Occipital lobe (tissue), 3 donors: ENCODE measurements at places on chromosomes 16 and 17. TPM values are rescaled to one million over a fixed set of nuclear protein-coding genes. Genes with fewer than 3 reads are reported as not detected.
A peak's percentile ranks its signal among the peaks of the same experiment; 100 is the strongest.

The FN3K gene
- total RNA-seq = 11.1 TPM

The TM4SF5 gene
- total RNA-seq = not detected

GRCh38 chr17:82283208-82283749 lies 9.8 kb upstream of the CSNK1D start:
- no peak for DNase-seq

The COIL gene
- total RNA-seq = 26.7 TPM

The CACNG5 gene
- total RNA-seq = 0.31 TPM

DNA sequence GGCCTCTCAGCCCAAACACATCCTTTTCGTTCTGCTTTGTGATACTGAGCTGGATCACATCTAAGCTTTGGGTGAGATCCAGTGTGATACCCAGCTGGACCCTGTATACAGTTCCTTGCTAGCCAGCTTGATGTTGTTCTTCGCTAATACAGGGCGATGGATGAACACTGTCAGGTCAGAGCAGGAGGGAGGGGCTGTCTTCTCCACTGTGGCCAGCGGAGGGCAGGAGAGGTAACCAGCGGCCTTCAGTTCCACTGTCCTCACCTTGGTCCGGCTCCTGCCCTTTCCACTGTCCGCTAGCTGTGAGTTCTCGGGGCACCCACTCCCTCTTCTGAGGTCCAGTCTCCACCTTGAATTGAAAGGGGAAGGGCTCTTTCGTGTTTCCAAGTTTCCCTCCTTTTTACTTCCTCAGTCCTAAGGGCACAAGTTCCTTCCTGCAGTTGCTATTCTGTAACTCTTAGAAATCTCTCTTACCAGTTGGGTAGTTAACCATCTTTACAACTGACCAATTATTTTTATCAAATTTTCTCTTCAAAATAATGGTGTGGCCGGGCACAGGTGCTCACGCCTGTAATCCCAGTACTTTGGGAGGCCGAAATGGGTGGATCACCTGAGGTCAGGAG lies 3.0 kb upstream of the ZNF213 start:
- no peak for DNase-seq

- no peak for DNase-seq
Measured at GRCh38 chr17:20920095-20920814, 122.6 kb downstream of the USP22 start.

The SAP30BP gene
- total RNA-seq = 34.0 TPM

GRCh38 chr17:21511363-21512195 lies 135.4 kb downstream of the KCNJ12 start:
- peak; percentile 80 for DNase-seq

The PNMT gene
- total RNA-seq = 2.2 TPM

DNA sequence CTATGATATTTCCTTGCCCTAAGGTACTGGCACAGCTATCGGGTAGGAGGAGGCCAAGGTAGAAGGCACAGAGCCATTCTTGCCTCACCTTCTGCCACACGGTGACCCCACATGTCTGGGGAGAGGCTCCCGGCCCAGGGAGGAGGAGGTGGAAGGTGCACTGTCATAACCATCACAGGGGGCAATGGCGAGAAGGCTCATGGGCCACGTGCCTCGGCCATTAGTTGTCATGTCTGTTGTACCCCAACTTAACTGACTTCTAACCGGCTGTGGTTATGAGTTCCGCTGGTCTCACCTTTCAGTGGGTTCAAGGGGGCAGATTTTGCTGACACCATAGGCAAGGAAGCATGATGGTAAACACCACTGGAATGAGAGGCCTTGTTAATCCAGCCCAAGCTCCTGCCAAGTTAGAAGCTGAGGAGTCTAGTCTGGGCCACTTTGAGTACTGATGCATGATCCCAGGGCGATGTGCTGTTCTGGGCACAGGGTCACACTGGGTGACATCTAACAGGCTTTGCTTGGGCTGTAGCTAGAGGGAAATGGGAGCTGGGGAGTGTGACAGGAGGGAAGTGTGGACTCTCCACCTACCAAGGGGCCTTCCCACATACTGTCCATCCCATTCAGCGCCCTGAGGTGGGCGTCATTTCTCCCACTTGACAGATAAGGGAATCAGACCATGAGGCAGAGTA lies 39.6 kb downstream of the HLF start:
- DNase-seq = no peak

The CHD9NB gene
- total RNA-seq = 0.78 TPM

DNA sequence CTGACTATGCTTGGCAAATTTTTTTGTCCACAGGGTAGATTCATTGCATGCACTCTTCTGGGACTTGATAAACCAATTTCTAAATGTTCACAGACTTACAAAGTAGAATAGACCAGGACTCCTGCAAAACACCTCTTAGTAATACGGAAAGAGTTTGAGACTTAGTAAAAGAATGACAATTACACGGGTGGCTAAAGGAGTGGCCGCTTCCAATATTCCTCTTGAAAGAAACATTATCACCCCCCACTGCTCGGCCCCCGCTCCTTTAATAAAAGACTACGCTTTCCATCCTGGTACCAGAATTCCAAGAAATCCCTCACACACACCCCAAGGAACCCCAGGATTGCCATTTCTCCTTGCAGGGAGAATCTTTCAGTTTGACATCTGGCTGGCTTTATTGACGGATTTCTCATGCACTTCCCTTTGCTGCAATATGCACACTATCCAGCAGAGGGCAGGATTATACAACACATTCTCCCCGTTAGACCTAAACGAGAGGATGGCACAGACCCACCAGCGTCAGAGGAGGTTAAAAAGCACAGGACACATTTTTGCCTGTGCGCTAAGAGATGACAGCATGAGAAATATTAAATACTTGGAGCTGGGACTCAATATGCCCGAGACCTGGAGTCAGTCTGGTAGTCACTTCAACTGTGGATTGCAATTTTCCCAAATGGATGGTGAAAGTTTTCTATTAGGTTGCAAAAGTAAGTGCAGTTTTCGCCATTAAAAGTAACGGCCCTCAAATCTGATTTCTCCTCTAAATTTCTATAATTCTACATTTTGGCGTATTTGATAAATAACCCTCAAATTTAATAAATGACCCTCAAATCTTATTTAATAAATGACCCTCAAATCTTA lies 46.6 kb upstream of the NUDT7 start:
- peak; percentile 12 for DNase-seq

The SLC26A11 gene
- 4.8 TPM for total RNA-seq

GRCh38 chr17:19485800-19486340 lies 47.8 kb upstream of the SLC47A1 start:
- DNase-seq = no peak

GRCh38 chr17:49201481-49201927 lies 8.9 kb downstream of the GNGT2 start:
- no peak for DNase-seq

- peak; percentile 41 for DNase-seq
Measured at GRCh38 chr17:78140169-78141051, 5.8 kb upstream of the C17orf99 start.

GRCh38 chr16:10103118-10103517 lies 79.1 kb downstream of the GRIN2A start:
- no peak for DNase-seq

- DNase-seq = no peak
Measured at GRCh38 chr16:7422036-7422888, 89.6 kb downstream of the RBFOX1 start.

DNA sequence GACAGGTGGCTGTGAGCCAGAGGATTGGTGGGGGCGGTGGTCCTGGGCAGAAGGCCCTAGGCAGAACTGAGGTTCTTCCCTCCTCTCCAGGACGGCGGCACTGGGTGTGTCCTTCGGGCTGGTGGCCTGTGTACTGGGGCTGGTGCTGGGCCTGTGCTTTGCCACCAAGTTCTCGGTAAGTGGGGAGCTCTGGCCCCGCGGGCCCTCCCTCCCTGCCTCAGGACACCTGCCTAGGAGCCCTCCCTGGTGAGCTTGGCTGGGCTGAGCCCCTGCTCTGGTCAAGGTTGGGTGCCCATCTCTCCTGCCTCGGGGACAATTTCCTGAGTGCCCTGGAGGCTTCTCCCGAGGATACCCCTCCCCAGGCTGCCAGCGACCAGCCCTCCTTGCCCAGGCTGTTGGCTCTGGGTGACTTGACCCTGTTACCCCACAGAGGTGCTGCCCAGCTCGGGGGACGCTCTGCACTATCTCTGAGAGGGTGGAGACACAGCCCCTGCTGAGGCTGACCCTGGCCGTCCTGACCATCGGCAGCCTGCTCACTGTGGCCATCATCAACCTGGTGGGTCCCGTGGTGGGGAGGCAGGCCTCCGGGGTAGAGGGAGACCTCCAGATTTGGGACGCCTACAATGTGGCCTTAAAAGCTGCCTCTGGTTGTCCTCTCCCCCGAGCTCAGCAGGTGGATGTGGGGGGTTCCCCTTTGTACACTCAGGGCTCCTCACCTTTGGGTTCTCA lies 42.0 kb downstream of the ADCY7 start:
- DNase-seq = no peak

The SPG7 gene
- total RNA-seq = 78.1 TPM

- no peak for DNase-seq
Measured at GRCh38 chr16:53068423-53068833, 13.6 kb downstream of the CHD9 start.
